ENCODE measurements at places on chromosomes 6 and 20.
A peak's percentile ranks its signal among the peaks of the same experiment; 100 is the strongest.

GRCh38 chr6:40322336-40322735, 264.8 kb downstream of the LRFN2 start:
- DNase-seq, result no peak

- no peak for DNase-seq
Observed at GRCh38 chr20:914727-915498, 1.2 kb downstream of the ANGPT4 start.

- DNase-seq, result no peak
Observed at GRCh38 chr20:6040958-6041807, 12.7 kb downstream of the LRRN4 start.

- DNase-seq, result no peak
Observed at GRCh38 chr20:43194137-43194536, 4.4 kb upstream of the PTPRT start.

DNA sequence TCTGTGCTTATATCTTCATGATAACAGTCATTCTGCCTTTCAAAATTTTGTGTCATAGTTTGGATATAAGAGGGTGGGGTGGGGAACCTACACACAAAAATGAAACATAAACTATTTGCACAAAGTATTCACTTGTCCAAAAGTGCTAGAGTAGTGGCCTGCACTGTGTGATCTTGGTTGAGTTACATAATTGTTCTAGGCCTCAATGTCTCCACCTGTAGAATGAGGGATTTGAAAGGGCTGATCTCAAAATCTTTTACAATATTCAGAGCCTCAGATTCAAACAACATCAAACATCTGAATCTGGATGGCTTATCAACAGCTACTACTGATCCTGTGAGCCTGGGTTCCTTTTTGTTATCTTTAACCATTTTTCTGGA, 64.3 kb upstream of the TMEM30A start:
- DNase-seq, result no peak

GRCh38 chr20:38554986-38555385, 26.0 kb upstream of the ADIG start:
- no peak for DNase-seq

GRCh38 chr6:71294121-71294523, 5.5 kb downstream of the OGFRL1 start:
- DNase-seq, result no peak

GRCh38 chr20:63754008-63754407, 14.4 kb downstream of the SLC2A4RG start:
- no peak for DNase-seq

DNA sequence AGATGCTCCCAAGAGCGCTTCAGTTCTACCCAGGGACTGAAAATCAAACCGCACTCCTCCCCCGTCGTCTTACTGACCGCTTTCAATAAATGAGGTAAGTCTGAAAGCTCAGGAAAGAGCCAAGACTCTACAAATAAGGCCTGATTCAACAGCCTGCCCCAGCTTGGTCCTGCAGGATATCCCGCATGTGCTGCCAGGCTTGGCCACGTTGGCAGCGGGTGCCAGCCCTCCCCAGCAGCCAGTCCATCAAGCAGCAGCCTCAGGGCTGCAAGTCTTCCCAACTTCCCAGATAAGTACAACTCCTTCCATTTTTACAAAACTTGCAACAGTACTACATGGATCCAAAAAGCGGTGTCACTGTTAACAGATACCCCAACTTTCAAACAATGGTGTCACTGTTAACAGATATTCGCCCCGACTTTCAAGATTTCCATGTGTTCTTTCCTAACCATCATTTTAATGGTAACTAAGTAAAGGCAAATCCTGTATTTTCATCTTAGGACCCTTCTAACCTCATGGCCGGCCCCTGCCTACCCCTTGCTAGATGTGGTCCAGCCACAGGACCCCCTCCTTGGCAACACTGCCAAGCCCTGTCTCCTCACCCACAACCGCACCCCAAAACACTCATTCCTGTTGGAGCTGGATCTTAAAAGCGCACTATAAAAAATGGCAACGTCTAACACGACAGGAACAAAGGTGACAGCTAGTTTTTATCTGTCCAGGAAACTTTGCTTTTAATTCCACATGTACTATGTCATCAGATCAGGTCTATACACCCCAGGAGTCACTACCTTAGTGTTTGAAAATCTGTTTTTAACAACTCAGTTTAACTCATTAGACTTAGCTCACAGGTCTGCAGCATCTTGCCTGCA, 28.0 kb downstream of the DIDO1 start:
- no peak for DNase-seq

DNA sequence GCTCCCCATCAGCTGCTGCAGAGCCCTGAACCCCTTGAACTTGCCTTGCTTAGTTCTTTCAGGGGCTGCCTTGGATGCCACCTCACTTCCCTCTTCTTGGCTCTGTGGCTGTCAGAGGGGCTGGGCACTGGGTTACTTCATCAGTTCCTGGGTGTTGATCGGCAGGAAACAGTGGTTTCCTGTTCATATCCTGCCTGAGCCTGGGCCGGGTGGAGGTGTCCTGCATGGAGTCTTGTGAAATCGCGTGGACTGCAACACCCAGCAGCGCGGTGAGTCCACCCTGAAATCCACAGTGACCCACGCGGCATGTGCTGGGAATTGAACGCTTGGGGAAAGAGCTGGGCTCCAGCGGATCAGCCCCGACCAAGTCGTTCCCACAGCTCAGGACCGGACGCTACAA, 97.5 kb downstream of the CDH26 start:
- peak; percentile 73 for DNase-seq

DNA sequence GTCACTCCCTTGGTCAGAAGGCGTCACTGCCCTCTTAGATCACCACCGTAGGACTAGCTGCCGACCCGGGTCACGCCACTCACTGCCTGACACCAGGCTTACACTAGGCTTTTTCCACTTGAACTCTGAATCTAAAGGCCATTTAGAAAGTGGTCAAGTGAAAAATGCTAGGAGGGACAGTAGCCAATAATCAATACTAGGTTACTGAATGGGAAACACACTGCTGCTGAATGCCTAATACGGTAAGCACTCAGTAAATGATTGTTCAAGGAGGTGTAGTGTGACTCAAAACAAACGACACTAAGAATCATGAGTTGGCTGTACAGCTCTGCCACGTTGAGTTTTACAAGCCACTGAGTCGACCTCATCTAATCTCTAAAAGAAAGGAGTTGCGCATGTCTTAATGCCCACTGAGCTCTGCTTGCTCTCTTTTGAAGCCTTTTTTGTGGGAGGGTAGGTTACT, 760 bp upstream of the IBTK start:
- DNase-seq, result no peak
